ENCODE measurements at places on chromosomes 16 and 17.

GRCh38 chr16:8183176-8184099, 406.9 kb downstream of the TMEM114 start:
- DNase-seq = no peak

DNA sequence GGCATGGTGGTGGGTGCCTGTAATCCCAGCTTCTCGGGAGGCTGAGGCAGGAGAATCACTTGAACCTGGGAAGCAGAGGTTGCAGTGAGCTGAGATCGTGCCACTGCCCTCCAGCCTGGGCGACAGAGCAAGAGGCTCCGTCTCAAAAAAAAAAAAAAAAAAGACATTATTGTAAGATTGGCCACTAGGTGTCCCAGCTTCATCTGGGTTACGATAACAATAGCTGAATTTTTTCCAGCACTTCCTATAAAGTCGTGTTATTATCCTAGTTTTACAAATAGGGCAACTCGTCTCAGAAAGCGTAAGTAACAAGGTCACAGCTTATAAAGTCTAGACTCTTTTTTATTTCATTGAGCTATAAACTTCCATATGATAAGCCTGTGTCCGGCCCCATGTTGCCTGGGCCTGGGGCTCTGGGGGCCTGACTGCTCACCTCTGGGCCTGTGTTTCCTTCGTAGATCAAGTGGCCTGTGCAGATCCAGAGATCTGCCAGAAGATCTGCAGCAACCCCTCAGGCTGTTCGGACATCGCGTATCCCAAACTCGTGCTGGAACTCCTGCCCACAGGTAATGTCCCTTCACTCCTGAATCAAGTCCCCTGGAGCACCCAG, 60.5 kb downstream of the SLC5A11 start:
- DNase-seq = no peak

GRCh38 chr17:74954665-74955421, 17.7 kb downstream of the HID1 start:
- DNase-seq = no peak

- DNase-seq = no peak
Observed at GRCh38 chr17:27549251-27549893, 81.6 kb upstream of the LGALS9 start.

DNA sequence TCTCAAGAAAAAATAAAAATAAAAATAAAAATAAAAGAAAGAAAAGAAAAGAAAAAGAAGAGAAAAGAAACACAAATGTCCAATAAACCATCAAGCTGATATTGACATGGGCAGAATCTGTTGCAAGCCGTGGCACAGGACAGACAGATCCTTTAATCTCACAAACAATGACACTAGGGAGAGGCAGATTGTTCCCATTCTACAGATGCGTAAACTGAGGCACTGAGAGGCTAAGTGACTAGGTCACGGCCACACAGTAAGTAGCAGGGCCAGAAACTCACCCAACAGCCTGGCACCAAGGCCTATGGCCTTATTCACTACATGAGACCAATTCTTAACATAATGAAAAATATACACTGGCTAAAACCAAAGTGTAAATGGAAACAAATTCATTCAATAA, 28.3 kb upstream of the ZFP90 start:
- DNase-seq = no peak

DNA sequence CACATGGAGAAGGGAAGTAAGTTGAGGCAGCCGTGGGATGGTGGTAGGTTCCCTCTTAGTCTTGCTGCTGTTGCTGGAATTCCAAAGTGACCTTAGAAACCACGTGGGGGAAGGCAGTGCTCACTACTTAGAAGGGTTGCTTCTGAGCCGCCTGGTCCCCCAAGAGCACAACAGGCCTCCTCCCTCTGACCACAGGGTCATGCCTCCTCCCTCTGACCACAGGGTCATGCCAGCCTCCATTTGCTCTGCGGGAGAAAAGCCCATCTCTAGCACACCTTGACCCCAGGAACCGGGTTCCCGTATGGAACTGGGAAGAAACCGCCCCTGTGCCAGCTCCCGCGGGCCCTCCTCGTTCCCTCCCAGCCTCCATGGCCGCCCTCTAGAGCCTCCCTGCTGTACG, 13.4 kb upstream of the ZFPM1 start:
- no peak for DNase-seq

- no peak for DNase-seq
Observed at GRCh38 chr17:43620147-43620546, 41.6 kb downstream of the MEOX1 start.

DNA sequence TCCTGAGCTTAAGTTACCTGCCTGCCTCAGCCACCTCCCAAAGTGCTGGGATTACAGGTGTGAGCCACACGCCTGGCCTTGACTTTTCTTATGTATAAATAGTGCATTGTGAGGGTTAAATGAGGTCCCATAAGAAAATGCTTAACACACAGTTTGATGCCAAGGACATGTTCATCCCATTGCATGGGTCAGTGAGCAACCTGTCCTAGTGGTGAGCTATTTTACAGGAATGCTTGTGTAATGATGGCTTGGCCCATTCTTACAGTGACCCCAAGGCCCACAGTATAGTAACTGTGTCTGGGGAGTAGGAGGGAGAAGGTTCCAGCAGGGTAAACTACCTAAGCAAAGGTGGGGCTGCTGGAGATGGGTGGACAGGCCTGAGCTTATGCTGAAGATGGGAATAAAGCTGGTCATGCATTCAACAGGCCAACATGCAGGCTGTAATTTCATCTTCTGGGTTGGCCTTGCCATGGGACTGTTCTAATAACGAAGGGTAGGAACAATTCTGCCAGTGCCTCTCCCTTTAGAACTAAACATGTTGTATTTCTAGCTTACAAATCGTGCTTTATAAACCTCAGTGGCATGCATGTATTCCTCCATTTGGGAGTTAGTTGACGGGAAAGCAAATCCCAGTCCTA, 6.2 kb downstream of the ACSF2 start:
- no peak for DNase-seq

DNA sequence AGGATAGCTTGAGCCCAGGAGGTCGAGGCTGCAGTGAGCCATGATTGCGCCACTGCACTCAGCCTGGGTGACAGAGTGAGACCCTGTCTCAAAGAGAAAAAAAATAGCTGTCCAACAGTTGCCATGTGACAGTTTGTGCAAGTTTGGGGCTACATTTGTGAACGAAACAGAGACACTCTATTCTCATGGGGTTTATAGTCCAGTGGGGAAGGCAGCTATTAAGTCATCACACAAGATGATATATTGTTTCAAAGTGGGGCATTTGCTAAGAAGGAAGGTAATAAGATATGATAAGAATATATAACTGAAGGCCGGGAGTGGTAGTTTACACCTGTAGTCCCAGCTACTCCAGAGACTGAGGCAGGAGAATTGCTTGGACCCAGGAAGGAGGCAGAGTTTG, 73.3 kb downstream of the RBBP6 start:
- DNase-seq = no peak

GRCh38 chr16:22077700-22078313, 14.5 kb upstream of the VWA3A start:
- DNase-seq = peak; percentile 63

DNA sequence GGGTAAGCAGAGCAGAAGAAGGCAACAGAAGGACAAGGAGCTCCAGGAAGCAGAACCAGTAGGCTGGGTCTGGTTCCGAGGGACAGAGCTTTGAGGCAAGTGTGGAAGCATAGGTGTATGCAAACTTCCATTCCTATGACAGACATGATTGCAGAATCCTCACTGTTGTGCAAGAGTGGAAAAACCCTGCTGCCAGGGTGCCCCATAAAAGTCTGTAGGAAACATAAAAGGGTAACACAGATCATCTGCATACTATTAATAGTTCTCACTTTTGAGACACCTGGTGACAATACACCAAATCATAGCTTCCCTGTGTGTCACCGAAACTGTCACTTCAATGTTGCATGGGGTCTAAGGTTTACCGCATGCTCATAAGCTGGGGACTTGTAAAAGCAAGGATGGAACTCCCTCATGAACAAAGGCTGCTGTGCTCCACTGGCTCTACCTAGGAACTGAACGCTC, 39.7 kb downstream of the ARHGAP17 start:
- DNase-seq = no peak

- no peak for DNase-seq
Observed at GRCh38 chr16:84324434-84325262, 30.0 kb downstream of the WFDC1 start.

- no peak for DNase-seq
Observed at GRCh38 chr16:67252609-67253497, 4.1 kb downstream of the SLC9A5 start.

DNA sequence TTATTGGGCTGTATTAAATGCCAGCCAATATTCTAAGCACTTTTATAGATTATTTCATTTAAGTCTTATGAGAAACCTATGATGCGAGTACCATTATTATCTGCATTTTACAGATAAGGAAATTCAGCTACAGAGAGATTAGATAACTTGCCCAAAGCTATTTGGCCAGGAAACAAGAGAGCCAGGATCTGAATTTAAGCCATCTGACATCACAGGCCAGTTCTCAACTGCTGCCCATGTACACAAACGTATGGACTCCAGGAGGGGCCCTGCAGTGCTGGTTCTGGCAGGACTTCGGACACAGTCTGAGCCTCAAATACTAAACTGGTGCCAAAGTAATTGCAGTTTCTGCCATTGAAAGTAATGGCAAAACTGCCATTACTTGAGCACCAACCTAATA, 40.2 kb downstream of the CPPED1 start:
- no peak for DNase-seq

DNA sequence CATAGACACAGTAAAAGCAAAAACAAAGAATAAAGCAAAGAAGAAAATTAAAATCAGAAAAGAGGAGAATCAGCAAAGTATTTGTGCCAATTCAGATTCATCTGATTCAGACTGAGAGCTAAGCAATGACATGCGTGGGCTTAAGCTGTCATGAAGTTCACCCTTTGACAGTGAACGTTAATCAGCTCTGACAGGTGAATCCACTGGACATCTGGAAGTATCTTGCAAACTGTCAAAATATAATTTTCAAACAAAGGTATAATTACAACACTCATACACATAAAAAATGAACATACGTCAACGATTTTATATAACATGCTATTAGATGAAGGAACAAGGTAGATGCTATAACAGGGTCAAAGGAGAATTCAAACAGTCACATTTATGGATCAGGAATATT, 596.3 kb upstream of the SALL1 start:
- no peak for DNase-seq

- DNase-seq = no peak
Observed at GRCh38 chr16:55697867-55698266, 42.1 kb downstream of the SLC6A2 start.

DNA sequence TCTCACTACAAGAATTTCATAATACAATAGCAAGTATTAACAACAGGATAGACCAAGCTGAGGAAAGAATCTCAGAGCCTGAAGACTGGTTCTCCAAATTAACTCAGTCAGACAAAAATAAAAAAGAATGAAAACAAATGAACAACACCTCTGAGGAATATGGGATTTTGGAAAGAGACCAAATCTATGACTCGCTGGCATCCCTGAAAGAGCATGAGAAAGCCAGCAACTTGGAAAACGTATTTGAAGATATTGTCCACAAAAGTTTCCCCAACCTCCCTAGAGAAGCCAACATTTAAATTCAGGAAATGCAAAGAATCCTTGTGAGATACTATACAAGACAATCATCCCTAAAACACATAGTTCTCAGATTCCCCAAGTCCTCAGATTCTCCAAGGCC, 20.9 kb downstream of the NLRP1 start:
- DNase-seq = no peak

GRCh38 chr16:89550421-89551007, 10.0 kb upstream of the RPL13 start:
- no peak for DNase-seq

DNA sequence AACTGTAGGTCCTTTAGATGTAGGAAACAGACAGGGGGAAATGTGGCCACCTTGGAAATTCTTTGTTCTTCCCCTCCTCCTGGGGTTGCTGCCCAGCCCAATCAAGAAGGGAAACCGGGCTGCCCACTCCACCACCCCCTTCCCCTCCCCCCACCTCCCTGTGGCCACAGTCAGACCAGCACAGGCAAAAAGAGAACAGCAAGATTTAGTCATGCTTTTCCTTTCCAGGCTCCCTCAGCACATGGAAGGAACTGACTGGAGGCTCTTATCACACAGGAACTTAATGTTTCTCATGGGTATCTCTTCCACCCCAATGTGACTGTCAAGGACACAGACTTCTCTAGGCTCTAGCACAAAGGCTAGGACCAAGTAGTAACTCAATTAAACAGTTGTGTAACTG, 3.0 kb upstream of the CCL1 start:
- DNase-seq = no peak

- no peak for DNase-seq
Observed at GRCh38 chr17:40097087-40097486, 3.3 kb downstream of the NR1D1 start.

DNA sequence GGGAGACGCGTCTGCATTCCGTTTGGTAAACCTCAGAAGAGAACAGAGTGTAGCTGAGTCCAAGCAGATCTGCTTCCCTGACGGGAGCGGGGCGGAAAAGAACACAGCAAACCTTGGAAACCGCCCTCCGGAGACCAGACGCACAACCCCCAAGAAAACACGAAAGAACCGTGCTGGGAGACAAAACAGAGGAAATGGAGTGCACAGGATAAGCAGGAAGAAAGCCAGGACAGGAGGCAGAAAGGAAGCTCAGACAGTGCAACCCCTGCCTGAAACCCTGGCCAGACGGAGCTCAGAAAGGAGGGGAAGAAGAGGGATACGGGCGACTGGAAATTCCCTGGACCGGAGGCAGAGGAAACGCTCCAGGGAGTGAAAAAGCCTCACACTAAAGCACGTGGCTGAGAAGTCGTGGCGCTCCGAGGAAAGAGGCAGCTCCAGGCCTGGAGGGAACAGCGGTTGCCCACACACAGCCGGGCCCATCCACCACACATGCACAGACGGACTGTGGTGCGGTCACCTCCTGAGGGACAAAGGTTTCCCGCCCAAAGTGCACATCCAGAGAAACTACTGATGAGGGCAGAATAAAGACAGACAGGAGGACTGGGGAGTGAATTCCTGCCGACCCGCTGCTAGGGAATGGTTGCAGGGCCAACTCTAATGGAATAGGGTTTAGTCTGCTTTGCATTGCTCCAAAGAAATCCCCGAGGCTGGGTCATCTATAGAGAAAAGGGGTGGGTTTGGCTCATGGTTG, 10.2 kb downstream of the DPEP1 start:
- DNase-seq = no peak

DNA sequence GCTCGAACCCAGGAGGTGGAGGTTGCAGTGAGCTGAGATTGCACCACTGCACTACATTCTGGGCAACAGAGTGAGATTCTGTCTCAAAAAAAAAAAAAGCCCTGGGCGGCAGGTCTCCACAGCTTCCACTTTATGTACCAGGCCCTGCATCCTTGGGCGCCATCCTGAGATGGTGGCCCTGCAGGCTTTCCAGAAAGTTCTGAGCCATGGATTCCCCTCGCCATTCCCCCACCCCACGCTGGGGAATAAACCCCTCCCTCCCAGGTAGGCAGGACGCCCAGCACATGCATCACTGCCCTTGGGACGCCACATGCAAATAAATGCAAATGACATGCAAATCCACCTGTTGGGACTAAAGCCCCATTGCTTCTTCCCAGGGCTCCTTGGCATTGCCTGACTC, 13.8 kb upstream of the ZNF469 start:
- no peak for DNase-seq

GRCh38 chr16:26765087-26765486, 301.6 kb upstream of the C16orf82 start:
- DNase-seq = no peak
